ENCODE measurements at places on chromosomes 16 and 17.

DNA sequence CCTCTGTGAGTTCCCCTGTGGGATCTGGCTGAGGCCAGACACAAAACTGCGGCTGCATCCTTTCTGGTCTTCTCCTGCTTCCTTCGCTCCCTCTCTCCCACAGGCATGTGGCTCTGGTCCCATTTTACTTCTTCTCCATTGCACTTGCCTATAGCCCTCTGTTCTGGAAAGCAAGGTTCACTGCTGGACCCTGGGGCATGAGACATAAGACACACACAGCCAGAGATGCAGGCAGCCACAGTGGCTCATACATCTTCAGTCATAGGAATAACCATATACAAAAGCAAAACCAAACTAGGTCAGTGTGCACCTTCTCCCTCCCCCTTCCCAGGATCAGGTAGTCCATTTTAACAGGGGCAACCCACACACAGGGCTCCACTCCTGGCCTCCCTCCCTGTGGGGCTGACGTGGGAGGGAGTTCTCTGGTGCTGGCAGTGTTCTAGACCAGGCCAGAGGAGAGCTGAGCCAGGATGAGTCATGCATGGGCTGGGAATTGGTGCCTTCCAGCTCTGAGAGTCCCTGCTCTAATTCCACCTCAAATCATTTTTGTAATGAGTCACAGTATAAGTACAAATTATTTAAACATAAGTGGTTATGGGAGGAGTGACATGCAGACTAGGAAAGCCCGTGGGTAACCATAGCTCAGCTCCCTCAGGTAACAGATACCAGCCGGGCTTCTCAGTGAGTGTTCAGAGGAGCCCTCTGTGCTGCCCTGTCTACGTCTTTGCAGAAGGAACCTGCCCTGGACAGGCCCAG is 58.0 kb downstream of the ASIC2 start:
- peak; percentile 48 for DNase-seq

GRCh38 chr17:48439110-48439850 is 9.3 kb upstream of the SKAP1 start:
- DNase-seq, result no peak

DNA sequence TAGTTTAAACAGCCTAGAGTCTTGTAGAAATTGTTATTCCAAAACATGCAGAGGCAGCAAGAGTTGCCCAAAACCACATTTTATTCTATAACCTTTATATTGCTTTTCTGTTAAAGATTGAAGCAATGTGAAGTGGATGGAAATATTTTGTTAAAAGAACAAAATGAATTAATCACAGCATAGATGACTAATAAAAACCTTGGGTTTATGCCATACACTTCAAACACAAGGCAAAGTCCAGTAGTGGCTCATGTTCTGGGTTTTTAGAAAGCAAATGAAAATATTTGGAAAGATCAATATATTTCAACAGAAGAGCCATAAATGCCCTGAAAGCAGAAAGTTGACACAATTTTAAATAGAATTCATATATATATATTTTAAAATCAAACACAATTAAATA is 36.7 kb upstream of the ULK2 start:
- peak; percentile 22 for DNase-seq

GRCh38 chr17:30005709-30006320 is 64.4 kb downstream of the EFCAB5 start:
- DNase-seq, result peak; percentile 11

DNA sequence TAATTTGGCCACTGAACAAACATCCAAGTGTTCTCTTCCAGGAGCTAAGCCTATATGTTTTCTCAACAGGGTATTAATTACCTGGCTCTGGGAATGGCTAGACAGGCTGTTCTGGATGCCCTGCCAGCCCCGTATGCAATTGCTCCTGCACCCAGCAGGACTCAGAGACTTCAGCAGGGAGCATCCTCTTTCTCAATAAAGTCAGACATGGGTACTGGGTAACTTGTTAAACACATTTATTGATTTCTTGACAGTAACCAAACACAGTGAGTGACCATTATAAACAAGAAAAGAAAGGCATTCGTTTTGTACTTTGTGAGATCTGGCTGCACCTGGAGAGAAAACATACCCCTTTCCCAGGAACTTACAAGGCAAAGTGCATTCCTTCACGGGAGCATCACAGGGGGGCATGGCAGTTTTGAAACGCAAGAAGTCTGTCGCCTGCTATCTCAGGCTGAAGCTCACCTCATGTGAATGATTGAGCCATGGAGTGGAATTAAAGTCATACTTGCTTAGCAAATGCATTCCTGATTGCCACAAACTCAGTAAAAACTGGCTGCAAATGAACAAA is 369.8 kb downstream of the UTP18 start:
- DNase-seq, result no peak
